Posterior cingulate gyrus (tissue), 11 donors: ENCODE measurements at places on chromosomes 1 and 21.

GRCh38 chr21:44377201-44377921, 23.9 kb downstream of the TRPM2 start:
- DNase-seq: peak; percentile 52

GRCh38 chr1:179889589-179889988, 7.5 kb downstream of the TOR1AIP1 start:
- no peak for DNase-seq

DNA sequence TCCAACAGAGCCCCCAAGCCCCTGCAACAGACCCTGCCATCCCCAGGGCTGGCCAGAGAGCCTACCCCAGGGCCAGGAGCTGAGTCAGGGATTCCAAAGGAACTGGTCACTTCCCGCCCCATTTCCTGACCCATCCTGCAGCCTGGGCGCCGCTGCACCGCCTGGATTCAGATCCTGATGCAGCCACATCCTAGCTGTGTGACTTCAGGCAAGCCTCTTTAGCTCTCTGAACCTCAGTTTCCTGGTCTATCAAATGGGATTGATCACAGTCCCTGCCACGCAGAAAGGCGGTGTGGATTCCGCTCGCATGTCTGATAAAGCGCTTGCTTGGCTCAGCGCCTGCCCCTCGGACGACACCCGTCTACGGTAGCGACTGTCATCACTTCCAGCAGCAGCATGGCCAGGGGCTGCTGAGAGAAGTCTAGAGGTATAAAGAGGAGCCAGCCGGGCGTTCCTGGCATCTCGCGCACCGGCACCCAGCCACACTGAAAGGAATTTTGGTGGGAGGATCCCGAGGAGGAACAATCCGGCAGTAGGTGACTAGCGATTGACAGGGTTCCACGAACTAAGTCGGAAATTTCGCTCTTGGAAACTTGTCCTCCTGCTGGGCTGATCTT, 10.1 kb downstream of the EPHA2 start:
- no peak for DNase-seq

- DNase-seq: no peak
These were observed 189.9 kb upstream of the AJAP1 start for GRCh38 chr1:4464478-4464877.

DNA sequence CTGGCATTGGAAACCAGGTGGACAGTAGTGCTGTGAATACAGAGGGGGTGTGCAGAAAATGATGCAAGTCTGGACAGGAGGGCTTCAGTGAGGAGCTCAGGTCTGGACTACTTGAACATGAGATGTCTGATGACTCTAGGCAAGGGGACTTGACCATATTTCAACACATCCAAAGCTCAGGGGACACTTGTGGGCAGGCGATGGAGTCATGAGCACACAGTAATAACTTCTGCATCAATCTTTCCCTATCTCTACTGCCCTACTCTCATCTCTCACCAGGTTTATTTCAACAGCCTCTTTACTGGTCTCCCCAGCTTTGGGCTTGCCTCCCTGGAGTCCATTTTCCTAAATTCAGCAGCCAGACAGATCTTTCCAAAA, 21.9 kb downstream of the FMO2 start:
- no peak for DNase-seq

- no peak for DNase-seq
These were observed 75.1 kb upstream of the SIPA1L2 start for GRCh38 chr1:232704694-232705680.

- DNase-seq: no peak
These were observed 4.3 kb upstream of the GNAI3 start for GRCh38 chr1:109543988-109544735.

DNA sequence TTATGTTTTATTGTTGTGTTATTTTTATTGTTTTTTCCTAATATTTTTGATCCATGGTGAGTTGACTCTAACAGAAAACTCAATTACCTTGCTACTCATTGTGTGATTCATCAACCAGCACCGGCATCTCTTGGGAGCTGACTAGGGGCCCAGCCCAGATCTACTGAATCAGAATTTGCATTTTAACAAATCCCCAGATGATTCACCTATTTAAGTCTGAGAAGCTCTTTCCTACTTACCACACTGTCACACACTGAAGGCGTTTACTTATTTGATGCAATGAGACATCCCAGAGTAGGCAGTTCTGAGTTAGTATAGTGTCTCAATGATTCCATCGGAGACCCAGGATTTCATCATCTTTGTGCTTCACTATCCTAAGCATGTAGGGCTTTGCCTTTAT, 416.6 kb downstream of the RWDD3 start:
- DNase-seq: no peak

DNA sequence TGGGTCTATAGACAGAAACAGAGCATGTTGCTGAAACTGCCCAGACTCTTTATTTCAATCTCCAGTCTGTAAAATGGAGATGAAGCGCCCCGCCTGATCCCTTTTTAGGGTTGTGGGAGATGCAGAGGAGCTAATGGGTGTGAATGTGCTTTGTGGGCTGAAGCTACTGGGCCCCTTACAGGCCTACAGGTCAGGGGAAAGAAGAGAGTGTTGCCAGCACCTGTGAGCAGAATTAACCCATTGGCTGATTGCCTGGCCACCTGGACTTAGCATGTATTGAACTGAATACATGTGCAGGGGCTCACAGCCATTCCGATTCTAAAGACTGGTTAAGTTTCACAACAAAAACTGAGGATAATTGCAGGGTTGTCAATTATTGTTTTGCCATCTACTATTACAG, 13.9 kb upstream of the ATF3 start:
- no peak for DNase-seq

DNA sequence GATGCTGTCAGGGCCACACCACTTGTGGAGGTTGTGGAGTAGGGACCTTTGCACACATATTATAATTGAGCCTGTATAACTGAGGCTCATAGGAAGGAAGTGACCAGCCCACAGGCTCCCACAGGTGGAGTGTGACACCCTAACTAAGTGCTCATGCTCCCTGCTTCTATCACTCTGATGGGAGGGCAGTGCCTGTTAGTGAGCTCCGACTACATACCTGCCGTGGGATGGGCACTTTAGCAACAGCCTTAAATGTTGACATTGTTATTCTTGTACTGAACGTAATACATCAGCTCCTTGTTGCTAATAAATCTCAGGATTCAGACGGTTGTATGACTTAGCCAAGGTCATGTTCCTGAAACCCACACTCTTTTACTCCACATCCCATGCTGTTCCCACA, 58.0 kb downstream of the BEND5 start:
- no peak for DNase-seq

- no peak for DNase-seq
These were observed 1.9 kb upstream of the ETV3 start for GRCh38 chr1:157140063-157140588.

- no peak for DNase-seq
These were observed 1239.3 kb downstream of the MRPL39 start for GRCh38 chr21:24367936-24368335.

DNA sequence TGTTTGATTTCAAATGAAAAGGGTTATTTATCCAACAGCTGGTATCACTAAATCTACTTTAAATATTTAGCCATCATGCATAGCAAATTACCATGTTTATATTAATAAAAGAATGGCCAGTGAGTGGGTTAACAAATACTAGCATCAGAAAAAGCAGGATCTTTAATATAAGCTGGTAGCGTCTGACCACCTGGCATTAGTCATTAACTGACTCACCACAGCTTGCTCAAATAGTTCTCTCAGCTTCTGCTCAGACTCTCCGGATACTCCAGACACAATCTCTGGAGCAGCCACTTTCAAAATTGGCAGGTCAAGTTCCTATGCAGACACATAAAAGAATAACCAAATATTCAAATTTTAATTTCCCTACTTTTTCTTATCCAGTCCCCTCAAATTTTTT, 29.6 kb downstream of the NVL start:
- no peak for DNase-seq

GRCh38 chr1:201598396-201598795, 59.5 kb downstream of the NAV1 start:
- no peak for DNase-seq

- DNase-seq: no peak
These were observed 6.4 kb downstream of the GSTM5 start for GRCh38 chr1:109718495-109718894.

DNA sequence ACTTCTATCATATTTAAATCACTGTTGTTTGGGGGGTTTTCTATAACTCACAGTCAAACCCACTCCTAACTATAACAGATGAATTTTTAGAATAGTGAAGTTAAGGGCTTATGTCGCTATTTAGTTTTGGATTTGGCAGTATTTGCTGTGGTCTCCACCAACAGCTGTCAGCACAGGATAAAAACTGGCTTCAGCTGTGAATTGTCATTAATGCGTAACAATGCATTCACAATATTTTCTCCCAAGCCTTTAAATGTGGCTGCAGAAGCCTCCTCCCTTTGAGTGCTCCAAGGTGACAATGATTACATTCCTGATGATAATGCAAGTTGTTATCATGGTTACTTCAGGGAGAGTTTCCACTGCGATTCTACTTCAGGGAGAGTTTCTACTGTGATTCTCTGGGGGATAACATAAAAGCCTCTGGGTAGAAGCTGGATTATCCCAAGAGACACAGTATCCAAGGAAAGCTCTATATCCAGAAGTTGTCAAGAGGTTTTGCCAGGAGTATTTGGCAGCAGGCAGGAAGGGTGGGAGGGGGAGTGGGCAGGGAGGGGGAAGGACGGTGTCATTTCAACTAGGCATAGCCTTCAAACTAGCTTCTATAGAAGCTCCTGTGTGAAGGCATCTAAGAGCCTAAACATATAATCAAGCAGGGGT, 14.9 kb upstream of the SMIM12 start:
- DNase-seq: no peak

GRCh38 chr1:228158151-228159007, 7.2 kb upstream of the IBA57 start:
- DNase-seq: no peak

DNA sequence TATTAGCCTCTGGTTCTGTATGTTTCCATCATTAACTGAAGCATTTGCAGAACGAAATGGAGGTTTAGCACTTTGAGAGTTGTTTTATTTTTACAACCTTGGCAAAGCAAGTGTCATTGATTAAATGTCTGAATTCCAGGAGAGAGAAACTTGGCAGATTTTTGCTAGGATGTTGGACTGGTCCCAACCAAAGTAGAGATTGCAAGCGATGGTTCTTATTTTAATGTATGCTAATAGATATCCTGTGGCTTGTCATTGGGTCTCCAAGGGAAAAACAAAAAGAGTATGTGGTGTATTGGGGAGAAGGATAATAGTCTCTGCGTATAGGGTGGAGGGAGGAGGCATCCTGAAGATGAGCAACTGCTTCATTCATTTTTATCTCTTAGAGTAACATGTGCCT, 457.2 kb upstream of the RUNX1 start:
- DNase-seq: no peak

GRCh38 chr1:94658221-94658620, 116.7 kb upstream of the F3 start:
- no peak for DNase-seq

GRCh38 chr1:23239638-23240295, 22.5 kb upstream of the HTR1D start:
- no peak for DNase-seq

DNA sequence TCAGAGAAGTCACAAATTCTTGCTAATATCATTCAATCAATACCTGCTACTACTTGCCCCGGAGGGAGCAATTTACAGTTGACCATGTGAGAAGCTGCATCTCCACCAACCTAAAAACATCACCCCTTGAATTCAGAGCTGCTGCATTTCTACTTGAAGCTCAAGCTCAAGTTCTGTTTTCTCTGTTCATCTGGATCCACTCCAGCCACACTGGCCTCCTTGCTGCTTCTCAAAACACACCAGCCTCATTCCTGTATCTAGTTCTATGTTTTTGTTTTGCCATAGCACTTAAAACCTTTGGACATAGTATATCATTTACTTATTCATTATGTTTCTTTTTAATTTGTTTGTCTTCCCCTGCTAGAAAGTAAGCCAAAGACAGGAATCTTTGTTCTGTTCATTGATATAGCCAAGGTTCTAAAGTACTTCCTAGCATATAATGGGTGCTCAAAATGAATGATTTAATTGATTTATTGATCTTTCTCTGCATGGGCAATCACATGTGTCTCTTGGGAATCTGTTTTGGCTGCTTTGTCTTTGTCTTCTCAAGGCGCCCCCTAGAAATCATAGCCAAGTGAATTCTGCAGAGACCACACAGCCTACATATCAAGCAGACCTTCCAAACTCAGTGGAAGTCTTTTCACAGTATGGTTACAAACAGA, 23.6 kb downstream of the SYF2 start:
- no peak for DNase-seq

DNA sequence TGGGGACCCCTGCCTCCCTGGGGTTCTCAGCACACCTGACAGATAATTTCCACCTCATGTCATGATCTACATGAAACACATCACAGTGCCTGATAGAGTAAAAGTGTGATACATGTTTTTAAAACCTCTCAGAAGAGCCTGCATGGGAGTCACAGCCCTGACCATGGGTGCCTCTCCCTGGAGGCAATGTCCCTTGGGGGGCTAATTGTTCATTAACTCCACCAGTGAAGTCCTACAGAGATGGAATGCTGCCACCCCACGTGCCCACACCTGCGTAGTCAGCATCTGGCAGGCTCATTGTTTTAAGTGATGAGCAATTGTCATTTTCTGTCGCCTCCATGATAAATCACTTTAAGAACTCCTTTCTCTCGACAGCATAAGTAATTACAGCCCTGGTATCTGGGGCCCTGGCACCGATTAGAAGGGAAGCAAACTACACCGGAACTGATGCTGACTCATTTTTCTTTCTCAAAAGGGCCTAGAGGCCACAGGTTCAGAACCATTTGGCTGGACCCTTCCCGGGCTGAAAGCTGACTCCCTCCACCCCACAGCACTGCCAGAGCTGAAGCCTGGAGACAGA, 109.6 kb upstream of the GJB5 start:
- DNase-seq: no peak

DNA sequence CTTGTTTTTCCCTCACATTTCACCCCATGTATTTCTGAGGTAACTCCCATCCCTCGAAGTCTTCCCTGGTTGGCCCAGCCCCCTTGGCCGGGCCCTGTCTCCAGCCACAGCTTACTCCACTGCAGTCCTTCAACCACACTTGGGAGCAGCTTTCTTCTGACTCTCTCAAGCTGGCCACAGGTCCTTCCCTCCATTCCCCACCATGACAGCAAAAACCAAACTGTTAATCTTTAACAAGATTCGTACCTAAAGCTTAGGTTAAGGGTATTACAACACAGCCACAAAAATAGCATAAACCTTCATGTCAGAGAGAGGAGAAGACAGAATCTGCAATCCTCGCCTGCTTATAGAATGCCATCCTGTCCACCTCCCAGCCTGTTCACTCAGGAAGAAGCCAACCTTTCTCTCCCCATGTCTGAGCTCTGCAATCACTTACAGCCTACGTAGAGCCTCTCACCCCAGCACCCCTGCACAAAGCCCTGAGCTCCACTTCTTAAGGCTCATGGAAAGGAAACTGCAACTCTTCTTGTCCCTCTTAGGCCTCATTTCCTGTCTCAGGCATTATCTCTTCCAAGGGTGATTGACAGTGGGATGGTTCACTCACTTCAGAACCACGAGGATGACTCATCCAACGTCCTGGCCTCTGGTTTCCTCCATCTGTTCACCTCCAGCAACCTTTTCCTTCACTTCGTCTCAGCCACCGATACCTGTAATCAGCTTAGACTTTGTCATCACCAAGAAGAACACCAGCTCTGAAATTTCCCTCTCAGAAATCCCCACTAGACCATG, 72.8 kb downstream of the CD2 start:
- no peak for DNase-seq

GRCh38 chr1:181406989-181407388, 76.3 kb upstream of the CACNA1E start:
- no peak for DNase-seq
